ENCODE measurements at places on chromosomes 6 and 20. TPM values are rescaled to one million over a fixed set of nuclear protein-coding genes. Genes with fewer than 3 reads are reported as not detected.
A peak's percentile ranks its signal among the peaks of the same experiment; 100 is the strongest.

Gene GHRH
- not detected for total RNA-seq

Gene RNF144B
- total RNA-seq, result 26.0 TPM

DNA sequence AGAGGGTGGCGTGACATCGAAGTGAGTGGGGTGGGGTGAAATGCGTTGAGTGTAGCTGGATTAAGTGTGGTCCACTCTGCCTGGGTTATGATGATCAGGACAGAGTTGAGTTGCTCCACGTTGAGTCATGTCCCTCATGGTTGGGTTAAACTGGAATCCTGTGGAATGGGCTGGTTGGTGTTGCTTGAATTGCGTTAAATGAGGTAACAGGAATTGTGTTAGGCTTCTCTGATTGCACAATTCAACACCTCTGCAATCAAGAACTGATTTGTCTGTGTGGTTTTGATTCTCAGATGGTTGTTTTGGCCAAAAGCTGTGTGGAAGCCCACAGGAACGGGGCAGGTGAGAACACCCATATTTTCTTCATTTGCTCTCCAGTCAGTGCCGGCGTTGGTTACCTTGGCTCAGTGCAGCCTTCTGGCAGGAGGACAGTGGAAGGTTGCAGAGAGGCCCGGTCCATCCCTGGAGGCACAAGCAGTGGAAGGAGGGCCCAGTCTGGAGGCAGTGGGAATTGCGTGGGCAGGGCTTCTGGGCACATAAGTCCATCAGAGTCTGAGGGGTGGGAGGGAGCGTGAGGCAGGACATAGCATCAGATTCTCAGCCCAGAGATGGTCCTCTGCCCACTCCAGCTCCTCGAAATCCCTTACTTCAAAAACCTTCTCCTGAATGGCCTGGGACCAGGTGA, 11.6 kb downstream of the NOTCH4 start:
- peak; percentile 67 for DNase-seq

DNA sequence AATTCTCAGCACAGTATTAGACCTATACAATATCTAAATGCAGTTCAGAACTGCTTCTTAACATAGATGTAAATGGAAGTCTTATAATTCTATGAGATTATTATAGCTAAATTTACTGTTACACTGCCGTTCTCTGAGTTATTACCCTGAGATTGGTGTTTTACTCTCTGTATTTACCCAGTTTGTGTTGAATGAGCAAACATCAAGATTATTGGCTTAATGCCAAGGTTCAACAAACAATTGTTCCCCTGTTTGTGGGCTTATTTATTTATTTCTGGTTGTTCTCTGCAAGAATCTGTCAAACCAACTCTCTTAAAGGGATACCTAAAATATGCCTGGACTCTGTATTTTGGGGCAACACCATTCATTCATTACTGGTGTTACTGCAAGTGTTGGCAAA, 5.2 kb upstream of the STMND1 start:
- no peak for DNase-seq

Gene MOXD1
- 4.2 TPM for total RNA-seq

GRCh38 chr6:83511901-83512681, at the start of gene PRSS35:
Gene PRSS35, plus strand, starts transcription at chr6:83512534. Its CDS starts 10,908 bp downstream, at chr6:83523442.
- DNase-seq, result peak; percentile 87

GRCh38 chr6:168649209-168649608, 208.2 kb downstream of the SMOC2 start:
- DNase-seq, result no peak

Gene SLC24A3
- total RNA-seq, result 20.4 TPM

DNA sequence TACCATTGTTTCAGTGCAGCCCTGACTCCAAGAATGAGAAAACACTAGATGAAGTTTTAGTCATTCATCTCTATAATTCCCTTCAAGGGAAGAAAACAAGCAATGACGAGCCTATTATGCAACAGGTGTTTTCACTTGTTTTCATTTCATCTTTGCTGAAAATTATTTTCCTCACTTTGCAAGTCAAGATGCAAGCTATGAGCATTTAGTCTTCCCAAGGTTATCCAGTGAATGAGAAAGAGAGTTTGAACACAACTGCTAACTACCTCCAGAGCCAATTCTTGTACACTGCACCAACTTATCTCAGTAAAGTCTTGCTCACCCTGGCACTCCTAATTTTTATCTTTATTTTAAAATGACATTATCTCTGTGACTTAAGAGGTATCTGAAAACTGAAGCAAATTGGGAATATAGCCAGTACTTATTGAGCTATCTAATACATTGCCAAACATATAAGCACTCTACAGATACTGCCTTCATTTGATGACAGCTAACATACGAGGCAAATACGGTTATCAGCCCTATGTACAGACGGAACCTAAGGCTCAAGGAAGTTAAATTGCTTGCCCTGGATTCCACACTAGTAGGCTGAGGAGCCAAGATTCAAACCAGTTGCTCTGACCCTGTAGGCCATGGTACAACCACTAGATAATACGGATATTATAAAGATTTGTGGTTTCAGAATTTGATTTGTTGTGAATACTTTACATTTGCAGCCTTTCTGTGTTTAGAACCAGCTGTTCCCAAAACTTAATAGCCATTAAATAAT, 36.8 kb downstream of the MOXD1 start:
- DNase-seq, result no peak

DNA sequence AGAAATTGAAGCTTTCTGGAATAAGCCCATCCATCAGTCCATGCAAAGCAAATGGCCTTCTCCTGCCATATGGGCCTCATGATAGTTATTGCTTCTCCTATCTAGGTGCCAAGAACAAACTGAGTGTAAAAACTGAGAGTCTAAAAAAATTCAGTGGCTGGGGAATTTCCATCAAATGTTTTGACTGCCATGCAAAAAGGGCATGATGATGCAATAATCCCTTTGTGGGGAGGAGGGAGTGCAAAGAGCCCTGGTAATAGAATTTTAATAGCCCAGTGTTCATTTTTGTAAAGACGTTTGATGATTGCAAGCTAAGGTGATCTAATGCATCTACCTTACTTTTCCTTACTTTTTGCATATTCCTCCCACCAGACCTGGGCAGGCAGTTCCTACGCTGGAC, 683.7 kb downstream of the EPM2A start:
- DNase-seq, result no peak

DNA sequence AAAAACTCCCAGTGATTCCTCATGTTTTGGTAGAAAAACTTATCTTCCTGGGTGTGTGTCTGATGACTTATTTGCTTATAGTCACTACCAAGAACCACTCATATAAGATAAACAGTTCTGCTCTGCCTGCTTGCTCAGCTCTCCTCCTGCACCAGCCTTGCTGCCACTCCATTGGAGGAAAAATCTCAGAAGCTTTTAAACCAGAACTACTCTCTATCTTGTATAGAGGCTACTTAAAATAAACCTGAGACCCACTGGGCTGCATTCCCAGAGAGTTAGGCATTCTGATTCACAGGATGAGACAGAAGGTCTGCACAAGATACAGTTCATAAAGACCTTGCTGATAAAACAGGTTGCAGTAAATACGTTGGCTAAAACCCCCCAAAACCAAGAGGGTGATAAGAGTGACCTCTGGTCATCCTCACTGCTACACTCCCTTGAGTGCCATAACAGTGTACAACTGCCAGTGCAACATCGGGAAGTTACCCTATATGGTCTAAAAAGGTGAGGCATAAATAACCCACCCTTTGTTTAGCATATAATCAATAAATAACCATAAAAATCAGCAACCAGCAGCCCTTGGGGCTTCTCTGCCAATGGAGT, 728.3 kb downstream of the EPHA7 start:
- DNase-seq, result no peak

DNA sequence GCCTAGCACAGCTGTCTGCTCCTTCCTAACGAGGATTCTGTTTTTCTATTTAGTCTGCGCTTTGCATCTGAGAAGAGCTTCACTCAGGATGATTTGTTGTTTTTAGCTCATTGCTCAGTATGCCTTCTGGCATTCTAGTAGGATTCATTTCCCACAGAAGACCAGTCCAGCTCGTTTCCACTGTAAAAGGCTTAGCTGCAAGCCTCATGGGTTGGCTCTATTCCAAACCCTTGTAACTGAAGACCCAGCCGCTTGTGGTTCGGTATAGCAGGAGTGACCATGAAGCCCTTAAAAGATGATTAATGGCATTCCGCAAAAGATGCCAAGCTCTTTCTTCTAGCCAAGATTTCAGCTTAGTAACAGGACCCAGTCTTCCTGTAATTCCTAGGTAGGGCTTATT, 7.2 kb downstream of the ADGRF1 start:
- no peak for DNase-seq

Gene OR2W1
- not detected for total RNA-seq

Gene MYB
- total RNA-seq, result 0.29 TPM

Gene USP49
- 2.7 TPM for total RNA-seq

DNA sequence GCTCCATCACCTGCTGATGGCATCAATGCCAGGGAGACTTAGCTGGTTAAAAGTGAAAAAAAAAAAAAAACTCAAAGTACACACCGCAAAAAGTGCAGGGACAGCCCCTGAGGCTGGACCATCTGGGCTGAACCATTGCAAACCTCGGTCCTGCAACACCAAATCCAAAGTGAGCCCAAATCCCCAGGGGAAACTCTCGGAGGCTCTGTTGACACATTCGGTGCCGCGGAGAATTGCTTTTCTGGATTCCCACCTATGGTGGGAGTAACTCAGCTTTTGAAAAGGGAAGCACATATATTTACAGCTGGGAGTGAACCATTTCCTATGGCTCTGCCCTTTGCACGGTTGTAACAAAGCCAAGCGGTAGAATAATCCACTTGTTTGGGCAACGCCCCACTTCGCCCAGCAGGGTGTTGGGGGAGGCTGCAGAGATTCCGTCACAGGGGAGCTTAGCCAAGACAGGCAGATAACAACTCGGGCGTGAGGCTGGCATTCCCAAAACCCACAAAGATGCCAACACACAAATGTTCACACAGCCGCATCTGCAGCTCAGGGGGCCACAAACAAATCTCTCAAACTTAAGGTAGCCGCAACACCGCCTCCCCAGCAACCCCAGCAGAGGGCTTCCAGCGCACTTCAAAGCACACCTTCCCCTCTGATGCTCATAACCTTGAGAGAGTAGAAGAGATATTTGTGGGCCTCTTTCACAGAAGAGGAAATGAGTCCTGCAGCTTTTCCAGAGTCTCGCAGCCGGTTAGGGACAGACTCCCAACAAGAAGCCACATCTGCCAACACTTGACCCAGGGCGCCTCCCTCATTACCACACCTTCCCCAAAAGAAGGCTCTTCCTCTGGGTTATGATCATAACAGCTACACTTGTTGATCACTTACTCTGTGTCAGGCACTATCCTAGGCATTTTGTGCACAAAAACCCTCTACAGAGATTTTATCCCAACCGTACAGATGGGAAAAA, 11.4 kb downstream of the ZC3H12D start:
- peak; percentile 58 for DNase-seq

- no peak for DNase-seq
These were observed 27.8 kb downstream of the JAG1 start for GRCh38 chr20:10646006-10646405.

Gene DCDC2
- total RNA-seq, result not detected

- no peak for DNase-seq
These were observed 94.0 kb downstream of the SCML4 start for GRCh38 chr6:107730106-107730505.

DNA sequence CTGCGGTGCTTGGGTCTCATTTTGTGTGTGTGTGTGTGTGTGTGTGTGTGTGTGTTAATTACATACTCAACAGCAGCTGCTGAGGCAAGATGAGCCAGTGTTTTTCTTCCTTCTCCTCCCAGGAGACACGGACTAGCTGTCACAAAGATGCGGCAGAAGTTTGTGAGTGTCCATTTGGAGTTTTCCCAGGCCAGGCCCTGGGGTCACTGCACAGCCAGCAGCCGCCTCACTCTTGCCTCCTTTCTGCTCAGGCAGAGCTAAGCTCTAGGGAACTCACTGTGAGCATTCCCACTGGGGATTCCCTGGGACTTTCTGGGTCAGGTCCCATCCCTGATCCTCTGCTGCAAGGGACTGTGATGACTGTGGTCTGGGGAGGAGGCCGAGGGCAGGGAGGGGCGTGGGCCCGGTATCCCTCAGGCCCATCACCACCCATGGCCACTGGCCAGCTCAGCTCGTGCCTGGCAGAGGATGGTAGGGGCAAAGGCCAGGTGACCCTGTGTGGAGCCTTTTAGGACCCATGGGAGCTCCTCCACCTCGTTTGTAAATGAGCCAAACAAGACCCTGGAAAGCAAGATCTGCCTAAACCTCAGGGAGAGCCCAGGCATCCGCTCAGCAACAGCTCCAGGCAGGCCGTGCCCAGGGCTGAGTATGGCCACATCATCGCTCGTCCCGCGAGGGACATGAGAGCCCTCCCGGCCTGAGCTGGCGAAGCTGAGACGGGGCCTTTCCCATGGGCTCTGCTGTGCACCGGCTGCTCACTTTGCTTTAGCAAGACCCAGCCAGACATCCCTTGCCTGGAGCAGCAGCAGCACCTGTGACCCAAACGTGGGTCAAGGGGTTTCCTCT, 102.0 kb downstream of the PSMB1 start:
- DNase-seq, result no peak

Gene ETV7
- not detected for total RNA-seq

- no peak for DNase-seq
These were observed 54.0 kb upstream of the PLN start for GRCh38 chr6:118494091-118494490.

Gene TGIF2
- 7.6 TPM for total RNA-seq

Gene CST5
- total RNA-seq, result not detected

- DNase-seq, result no peak
These were observed 76.9 kb downstream of the NCOA3 start for GRCh38 chr20:47578543-47578942.

GRCh38 chr6:111031151-111031550, 49.3 kb downstream of the RPF2 start:
- no peak for DNase-seq

- no peak for DNase-seq
These were observed 200.0 kb downstream of the LY86 start for GRCh38 chr6:6788394-6789032.

GRCh38 chr20:32823737-32824588, 4.2 kb downstream of the MAPRE1 start:
- DNase-seq, result no peak

DNA sequence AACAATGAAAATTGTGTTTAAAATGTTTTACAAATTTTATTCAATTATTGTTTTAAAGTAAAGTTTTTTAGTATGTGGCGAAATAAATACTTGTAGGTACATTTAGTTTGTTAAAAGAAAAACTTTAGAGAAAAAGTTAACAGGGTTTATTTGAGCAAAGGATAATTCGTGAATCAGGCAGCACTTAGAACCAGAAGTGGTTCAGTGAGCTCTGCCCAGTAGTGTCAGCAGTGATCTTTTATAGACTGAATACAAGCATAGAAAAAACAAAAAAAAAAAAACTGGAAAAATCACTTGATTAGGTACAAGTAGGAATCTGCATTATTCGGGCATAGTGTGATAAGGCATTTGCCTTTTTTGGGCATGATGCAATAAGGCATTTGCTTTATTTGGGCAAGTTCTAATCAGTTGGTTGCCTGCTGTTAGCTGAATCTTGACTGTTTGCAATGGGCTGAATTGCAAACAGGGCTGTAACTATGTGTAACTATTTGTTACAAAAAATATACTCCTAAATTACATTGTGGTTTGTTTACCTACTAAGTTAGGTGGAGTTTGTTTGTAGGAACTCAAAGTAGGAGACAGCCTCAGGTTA, 122.9 kb upstream of the MMS22L start:
- no peak for DNase-seq
